ENCODE measurements at places on chromosomes 16 and 17.

- DNase-seq, result peak; percentile 81
Measured at GRCh38 chr17:978103-979093, 1.2 kb downstream of the NXN start.

DNA sequence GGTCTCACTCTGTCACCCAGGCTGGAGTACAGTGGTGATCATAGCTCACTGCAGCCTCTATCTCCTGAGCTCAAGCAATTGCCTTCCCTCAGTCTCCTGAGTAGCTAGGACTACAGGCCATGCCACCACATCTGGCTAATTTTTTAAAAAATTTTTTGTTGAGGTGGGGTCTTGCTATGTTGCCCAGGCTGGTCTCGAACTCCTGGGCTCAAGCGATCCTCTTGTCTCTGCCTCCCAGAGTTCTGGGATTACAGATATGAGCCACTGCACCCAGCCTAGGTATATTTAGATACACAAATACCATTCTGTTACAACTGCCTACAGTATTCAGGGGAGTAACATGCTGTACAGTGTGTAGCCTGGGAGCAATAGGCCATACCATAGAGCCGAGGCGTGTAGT lies 14.3 kb downstream of the POLR3E start:
- no peak for DNase-seq

GRCh38 chr17:44907729-44908470 lies 7.4 kb downstream of the GFAP start:
- DNase-seq, result no peak

- DNase-seq, result no peak
Measured at GRCh38 chr16:56610609-56611111, 2.3 kb downstream of the MT2A start.

- DNase-seq, result no peak
Measured at GRCh38 chr17:79589669-79590522, 21.0 kb downstream of the RBFOX3 start.

DNA sequence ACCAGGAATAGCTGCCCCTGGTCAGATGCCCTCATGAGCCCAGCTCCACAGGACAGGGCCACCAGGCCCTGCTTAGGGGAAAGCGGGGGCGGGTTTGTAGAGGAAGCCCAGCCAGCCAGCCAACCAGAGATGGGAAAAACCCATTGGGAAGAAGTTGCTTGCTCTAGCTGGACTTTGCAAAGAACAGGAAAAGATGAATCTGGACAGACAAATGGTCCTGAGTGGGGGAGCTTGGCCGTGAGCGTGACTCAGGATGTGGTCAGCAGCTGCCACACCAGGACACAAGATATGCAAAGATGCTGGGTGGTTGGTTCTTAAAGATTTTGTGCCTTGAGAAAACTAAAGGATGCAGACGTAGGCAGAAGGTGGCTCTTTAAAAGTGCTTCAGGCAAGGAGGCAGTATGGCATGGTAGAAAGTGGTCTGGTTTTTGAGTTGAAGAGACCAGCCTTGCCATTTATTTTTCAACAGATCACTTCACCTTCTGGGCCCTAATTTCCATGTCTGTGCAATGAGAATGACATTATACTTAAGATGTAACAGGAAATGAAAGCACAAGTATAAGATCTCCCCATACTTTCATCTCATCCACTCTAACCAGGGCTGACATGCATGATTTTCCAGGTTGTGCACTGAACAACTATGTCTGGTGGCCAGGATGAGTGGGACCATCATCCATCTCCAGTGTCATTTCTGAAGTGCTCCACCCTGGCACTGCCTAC lies 27.8 kb upstream of the HEATR6 start:
- no peak for DNase-seq

DNA sequence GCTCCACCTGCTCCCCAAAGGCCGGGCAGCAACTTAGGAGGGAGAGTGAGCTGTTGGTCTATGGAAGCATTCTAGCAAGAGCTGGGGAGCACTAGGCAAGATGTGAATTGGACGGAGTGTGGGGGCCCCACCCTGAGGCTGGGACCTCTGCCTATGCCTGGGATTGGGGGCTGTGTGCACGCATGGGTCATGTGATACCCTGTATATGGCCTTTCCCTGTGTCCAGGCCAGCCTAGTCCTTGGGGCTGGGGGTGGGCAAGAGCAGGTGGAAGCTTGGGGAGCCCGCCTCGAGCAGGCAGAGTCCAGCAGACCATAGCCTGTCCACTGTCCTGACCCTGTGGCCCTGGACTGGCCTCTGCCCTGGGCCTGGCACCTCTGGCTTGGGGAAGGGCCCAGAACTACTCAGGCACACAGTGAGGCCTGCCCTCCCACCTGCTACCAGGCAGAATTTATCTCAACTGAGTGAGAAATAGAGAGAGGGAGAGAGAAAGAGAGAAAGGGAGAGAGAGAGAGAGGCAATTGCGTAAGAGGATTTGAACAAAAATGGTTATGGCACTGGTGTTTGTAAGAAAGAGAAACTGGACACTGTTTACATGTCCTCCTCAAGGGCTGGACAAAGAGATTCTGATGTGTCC lies 19.1 kb downstream of the PDP2 start:
- no peak for DNase-seq

All from retina (tissue), 1 donor.